ENCODE measurements at places on chromosomes 1 and 21.

DNA sequence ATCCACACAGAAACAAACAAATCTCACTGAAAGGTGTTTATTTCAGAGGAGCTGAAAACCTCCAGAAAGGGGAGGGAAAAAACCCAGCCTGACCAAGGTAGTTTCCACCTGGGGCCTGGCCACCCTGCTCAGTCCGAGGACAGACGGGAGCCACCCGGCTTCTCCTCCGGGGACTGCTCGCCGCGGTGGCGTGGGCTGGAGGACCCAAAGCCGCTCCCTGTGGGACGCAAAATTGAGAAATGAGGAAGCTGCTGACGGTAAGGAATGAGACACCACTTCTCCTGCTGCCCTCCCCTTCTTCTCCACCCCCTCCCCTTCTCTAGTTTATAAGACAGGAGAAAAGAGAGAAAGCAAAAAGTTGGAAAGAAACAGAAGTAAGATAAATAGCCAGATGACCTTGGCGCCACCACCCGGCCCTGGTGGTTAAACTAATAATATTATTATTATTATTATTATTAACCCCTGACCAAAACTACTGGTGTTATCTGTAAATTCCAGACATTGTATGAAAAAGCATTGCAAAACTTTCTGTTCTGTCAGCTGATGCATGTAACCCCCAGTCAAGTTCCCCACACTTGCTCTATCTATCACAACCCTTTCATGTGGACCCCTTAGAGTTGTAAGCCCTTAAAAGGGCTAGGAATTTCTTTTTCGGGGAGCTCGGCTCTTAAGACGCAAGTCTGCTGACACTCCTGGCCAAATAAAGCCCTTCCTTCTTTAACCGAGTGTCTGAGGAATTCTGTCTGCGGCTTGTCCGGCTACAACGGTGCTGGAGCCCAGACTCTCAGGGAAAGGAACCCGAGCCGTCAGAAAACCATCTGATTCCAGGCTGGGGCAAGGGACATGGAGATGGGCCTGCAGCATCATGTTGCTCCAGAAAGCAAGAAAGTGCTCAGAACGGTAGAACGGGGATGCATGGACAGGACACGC lies 12.5 kb downstream of the ITGB2 start:
- no peak for DNase-seq

DNA sequence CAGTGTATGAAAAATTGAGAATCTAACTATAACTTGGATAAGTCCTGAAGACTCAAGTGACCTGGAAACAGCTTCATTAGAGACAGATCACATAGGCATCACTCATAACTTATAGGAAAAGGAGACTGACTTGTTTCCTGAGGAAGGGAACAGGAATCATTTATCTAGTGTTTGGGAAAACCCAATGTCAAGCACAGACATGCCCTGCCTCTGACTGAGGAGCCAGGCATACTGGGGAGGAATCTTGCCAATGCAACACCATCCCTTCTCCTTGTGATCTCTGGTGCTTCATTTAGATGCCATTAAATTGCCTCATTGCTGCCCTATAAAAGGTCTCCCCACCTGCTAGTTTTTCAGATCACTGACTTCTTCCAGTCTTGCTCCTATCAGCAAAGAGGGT lies 10.3 kb downstream of the LCE4A start:
- no peak for DNase-seq

DNA sequence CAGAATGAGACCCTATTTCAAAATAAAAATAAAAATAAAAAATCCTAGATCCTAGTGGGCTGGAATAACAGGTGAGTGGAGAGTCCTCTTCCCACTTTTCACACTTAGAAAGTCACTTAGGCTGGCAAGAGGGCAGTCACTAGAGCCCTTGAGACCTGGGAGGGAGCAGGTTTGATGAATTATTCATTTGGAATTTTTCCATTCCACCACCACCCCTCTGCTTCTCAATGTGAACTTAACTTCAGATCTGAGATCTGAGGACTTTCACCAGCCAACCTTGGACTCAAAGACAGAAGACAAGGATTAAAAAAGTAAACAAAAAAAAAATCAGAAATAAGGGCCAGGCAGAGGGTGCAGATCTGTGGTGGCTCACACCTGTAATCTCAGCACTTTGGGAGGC lies 16.5 kb downstream of the AKR7A3 start:
- no peak for DNase-seq

DNA sequence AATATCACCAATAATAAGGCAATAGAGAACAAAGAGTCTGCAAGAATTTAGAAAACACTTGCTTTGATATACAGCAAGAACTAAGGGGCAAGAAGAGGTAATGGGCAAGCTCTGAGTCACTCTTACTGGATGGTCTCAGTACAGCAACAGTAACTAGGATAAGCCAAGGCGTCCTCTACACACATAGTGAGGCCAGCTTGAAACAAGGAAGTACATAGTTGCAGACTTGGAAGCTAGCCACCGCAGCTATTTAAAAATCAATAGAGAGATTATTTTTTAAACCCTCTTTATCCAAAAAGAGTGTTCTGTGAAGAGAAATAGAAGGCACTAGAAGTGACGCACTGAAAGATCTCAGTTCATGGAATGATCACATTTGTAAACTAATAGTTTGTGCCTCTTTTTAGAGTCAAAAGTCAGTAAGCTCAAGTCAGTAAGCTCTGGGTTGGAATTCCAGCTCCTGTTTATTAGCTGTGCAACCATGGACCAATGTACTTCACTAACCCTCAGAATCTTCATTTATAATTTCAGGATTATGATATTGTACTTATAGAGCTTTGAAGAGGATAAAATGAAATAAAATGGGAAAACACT lies 118.6 kb downstream of the AKT3 start:
- DNase-seq = no peak

GRCh38 chr1:238501290-238501689 lies 610.6 kb upstream of the ZP4 start:
- no peak for DNase-seq

DNA sequence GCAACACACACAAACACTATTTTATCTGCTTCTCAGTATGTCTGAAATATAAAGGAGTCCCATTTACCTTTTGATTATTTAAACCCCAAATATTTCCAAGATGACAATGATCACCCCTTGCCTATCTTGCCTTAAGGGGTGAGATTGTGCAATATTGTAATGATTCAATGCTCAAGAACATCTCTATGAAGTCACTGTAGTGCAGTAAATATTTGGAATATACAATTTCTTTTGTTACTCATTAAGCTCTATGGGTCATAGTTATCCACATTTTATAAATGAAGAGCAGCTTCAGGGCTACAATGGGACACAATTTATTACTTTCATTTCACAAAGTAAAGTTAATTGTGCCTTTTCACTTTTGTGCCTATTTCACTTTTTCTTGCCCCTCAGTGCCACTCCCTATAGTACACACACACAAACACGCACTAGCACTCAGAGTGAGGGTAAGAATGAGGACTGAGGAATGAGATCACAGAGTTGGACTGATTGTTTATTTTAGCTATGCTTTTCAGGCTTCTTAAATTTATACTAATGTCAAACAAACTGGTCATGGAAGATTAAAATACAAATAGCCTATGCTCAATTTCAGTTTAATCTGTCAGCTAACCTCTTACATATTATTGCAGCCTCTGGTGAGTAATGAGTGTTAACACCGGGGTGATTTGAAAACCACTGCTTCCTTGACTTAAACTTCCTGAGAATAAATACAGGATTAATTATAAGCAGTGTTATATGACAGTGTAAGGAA lies 521.0 kb upstream of the B3GALT2 start:
- DNase-seq = no peak
